ENCODE measurements at places on chromosomes 13 and 19. TPM values are rescaled to one million over a fixed set of nuclear protein-coding genes. Genes with fewer than 3 reads are reported as not detected.
A peak's percentile ranks its signal among the peaks of the same experiment; 100 is the strongest.

TMEM143 gene
- total RNA-seq: 14.5 TPM

DNA sequence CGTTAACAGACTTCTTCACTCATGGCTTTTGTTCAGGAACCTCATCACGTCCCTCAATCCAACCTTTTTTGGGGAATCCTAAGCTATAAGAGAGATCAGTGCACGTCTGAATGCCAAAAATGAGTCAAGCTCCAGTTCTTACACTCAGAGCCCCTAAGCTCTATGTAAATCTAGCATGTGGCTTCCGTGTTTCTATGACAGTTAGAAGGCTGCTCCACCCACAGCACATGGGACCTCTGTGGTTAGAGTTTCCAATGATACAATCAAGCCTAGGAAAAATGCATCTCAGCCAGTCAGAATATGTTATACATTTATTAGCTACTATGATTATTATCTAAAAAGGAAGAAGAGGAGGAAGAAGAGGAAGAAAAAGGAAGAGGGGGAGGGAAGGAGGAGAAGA lies 135.9 kb downstream of the ENOX1 start:
- no peak overlapping the region for H3K27ac ChIP-seq
- no peaks in the 10 kb centered on the region for H3K36me3 ChIP-seq
- H3K4me3 ChIP-seq: no peak overlapping the region
- DNase-seq: no peak

DNA sequence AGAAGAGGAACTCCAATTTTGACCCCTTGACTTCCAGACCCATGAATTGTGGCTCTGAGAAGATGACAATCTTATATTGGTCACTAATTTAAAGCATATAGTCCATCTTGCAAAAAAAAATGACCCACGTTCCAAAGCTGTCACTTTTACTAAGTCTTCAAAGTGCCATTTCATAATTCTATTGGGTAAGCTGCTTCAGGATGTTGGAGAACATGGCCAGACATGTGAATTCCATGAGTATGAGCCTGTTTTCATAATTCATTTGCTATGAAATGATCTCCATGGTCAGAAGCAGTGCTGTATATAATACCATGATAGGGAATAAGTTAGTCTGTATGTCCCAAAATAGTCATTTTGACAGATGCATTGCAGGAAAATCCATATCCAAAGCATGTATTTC lies 1787.3 kb downstream of the SLITRK5 start:
- H3K27ac ChIP-seq: no peak overlapping the region
- H3K4me3 ChIP-seq: no peak overlapping the region
- DNase-seq: no peak
- no peaks in the 10 kb centered on the region for H3K27me3 ChIP-seq
- H3K36me3 ChIP-seq: no peaks in the 10 kb centered on the region

DNA sequence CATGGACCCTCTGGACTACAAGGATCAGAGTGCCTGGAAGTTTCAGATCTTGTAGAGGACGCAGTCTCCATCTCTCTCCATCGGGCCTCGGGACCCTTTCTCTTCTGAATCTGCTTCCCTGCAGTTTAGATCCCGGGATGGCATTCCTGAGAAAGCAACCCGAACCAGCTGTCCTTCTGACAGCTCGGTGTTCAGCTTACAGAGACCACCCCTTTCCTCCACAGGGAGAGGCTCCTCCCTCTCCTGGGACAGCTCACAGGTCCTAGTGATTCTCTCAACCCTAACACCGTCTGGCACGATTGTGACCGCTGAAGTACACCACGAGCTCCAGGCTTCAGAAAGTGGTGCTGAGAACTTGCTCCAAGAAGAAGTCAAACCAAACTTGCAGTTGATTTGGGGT lies 18.2 kb downstream of the CRX start:
- no peak overlapping the region for H3K27ac ChIP-seq
- no peaks in the 10 kb centered on the region for H3K36me3 ChIP-seq
- H3K4me1 ChIP-seq: no peaks in the 10 kb centered on the region
- no peaks in the 10 kb centered on the region for H3K27me3 ChIP-seq

GRCh38 chr19:51292971-51293370 lies 18.5 kb upstream of the IGLON5 start:
- H3K36me3 ChIP-seq: no peaks in the 10 kb centered on the region
- no peak for DNase-seq
- H3K4me3 ChIP-seq: no peak overlapping the region
- H3K27ac ChIP-seq: no peak overlapping the region
- H3K27me3 ChIP-seq: peaks cover 35% of the 10 kb centered on the region
- no peaks in the 10 kb centered on the region for H3K4me1 ChIP-seq

- H3K36me3 ChIP-seq: no peaks in the 10 kb centered on the region
- H3K4me3 ChIP-seq: no peak overlapping the region
- H3K4me1 ChIP-seq: no peaks in the 10 kb centered on the region
- DNase-seq: no peak
These were observed 630.3 kb downstream of the GPC5 start for GRCh38 chr13:92028695-92029094.

DNA sequence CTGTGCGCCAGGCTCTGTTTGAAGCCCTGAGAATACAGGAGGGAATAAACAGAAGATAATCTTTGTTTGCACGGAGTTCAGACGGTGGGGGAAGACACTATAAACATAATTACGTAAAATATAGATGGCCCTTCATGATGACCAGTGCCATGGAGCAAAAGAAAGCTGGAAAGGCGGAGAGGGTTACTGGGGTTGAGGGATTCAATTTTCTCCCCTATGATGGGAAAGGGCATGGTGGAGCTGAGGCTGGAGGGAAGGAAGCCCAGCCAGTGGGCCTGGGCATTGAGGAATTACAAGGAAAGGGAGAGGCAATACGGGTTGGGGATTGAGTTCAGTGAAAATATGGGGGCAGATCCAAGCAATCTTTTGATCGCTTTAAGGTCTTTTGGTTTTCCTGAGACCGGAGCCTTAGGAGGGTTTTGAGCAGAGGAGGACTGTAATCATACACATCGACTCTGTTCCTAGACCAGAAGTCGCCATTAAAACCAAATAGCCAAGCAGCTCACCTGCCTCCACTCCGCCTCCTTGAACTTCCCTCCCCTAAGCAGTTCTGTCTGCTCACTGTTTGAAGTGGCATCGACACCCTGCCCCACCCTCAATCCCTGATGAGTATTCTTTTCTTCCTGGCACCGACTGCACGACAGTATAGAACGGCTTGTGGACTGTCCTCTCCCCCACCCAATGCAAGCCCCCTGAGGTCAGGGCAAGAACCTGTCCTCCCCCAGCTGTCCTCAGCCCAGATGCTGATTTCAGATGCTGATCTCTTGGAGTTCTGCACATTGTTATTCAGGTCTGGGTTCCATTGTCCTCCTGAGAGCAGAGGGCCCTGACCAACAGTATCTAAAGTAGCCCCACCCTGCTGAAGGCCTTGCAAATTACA lies 813 bp upstream of the ZNF296 start:
- no peak for DNase-seq
- H3K27me3 ChIP-seq: no peaks in the 10 kb centered on the region

KLK7 gene
- total RNA-seq: not detected

DNA sequence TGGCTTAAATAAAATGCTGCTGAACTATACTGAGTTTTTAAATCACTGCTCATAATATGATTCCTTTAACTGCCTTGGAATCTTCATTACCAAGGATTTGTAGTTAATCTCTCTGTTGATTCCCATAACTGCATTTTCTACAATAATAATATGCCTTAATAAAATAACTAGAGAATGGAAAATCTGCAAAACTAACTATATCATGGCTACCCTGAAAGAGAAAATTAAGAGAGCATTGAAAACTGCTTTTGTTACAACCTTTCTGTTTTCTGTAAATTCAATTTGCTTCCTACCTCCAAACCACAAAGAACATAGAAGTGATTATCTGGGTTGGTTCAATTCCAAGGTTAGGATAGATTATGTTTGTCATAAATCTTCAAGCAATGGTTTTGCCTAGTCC lies 202.8 kb upstream of the ATXN8OS start:
- H3K4me3 ChIP-seq: no peak overlapping the region
- H3K36me3 ChIP-seq: no peaks in the 10 kb centered on the region
- no peak for DNase-seq
- no peaks in the 10 kb centered on the region for H3K27me3 ChIP-seq
- no peaks in the 10 kb centered on the region for H3K4me1 ChIP-seq

DNA sequence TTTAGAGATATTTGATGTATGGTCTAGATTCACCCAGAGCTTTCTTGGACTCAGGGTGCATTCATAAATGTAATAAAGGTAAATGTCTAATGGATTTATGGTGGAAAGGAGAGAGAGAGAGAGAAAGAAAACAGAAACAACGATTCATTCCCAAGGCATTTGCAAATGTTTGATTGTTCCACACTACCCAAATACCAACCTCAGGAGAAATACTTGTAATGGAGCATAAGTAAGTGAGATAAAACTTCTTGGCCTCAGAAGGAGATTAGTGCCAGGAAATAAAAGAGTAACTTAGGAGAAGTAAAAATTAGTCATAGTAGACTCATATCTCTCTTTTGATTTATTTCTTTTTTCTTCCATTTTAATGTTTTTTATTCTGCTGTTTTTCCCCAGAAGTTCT lies 40.6 kb upstream of the DGKH start:
- no peaks in the 10 kb centered on the region for H3K27me3 ChIP-seq
- H3K36me3 ChIP-seq: no peaks in the 10 kb centered on the region
- H3K27ac ChIP-seq: no peak overlapping the region
- DNase-seq: no peak
- H3K4me3 ChIP-seq: no peak overlapping the region

PLVAP gene
- 0.19 TPM for total RNA-seq

- DNase-seq: peak; percentile 30
- peak overlapping the region; percentile 75 for H3K4me3 ChIP-seq
- no peaks in the 10 kb centered on the region for H3K27me3 ChIP-seq
- no peaks in the 10 kb centered on the region for H3K36me3 ChIP-seq
- H3K27ac ChIP-seq: peak overlapping the region; percentile 88
- H3K4me1 ChIP-seq: peaks cover 96% of the 10 kb centered on the region
These were observed 7.5 kb downstream of the KLF16 start for GRCh38 chr19:1855828-1856255.

ZNF470 gene
- 7.2 TPM for total RNA-seq

DNA sequence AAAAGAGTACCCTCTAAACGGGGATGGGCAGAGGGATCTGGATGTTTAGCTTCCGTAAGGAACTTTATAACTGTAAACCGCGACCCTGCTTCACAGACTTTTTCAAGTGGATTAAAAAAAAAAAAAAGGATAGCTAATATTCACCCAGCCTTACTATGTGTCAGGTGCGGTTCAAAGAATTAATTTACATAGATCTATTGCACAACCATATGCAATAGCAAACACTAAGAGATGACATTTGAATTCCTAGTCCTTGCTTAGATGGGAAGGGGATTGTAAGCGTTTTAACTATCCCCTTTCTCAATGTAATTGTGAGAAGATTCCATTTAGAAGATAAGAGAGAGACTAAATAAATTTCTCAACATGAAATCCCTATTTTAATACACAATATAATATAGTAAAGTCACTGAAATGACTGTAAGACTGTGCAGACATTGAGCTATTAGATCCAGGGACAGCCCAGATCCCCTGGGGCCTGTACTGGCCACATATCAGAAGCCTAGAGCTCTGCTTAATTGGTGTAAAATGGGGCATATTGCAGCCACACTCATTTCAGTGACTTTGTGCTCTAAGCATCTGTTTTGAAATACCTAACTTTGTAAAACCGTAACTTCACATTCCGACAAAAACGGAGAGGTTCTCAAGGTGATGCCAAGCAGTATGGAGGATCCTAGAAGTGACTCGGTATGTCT lies 13.6 kb downstream of the LATS2 start:
- no peak for DNase-seq
- peaks cover 5% of the 10 kb centered on the region for H3K27me3 ChIP-seq
- H3K27ac ChIP-seq: no peak overlapping the region
- no peaks in the 10 kb centered on the region for H3K36me3 ChIP-seq

- no peak for DNase-seq
- no peak overlapping the region for H3K27ac ChIP-seq
- no peaks in the 10 kb centered on the region for H3K4me1 ChIP-seq
These were observed 90.7 kb downstream of the ATP8A2 start for GRCh38 chr13:25462301-25463125.

GRCh38 chr19:50977626-50978025 lies 6.1 kb downstream of the KLK7 start:
- DNase-seq: no peak
- H3K27ac ChIP-seq: no peak overlapping the region
- H3K4me1 ChIP-seq: no peaks in the 10 kb centered on the region
- no peak overlapping the region for H3K4me3 ChIP-seq
- H3K27me3 ChIP-seq: no peaks in the 10 kb centered on the region

DNA sequence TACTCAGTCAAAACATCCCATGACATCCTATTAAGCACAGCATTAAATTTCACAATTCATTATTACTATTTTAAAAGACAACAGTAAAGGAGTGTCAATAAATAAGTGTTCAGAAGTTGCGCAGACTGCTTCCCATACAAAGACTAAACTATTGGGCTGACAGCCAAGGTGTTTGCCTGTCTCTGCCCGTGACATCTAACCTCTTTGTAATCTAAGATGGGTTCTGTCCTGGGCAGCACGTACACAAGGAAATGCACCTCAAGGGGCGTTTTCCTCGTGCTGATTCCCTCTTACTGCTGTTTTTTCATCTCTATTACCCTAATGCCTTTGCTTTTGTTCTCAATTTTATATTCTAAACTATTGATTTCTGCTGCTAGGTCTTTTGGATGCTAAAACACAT lies 216.3 kb downstream of the NHLRC3 start:
- no peaks in the 10 kb centered on the region for H3K4me1 ChIP-seq

DNA sequence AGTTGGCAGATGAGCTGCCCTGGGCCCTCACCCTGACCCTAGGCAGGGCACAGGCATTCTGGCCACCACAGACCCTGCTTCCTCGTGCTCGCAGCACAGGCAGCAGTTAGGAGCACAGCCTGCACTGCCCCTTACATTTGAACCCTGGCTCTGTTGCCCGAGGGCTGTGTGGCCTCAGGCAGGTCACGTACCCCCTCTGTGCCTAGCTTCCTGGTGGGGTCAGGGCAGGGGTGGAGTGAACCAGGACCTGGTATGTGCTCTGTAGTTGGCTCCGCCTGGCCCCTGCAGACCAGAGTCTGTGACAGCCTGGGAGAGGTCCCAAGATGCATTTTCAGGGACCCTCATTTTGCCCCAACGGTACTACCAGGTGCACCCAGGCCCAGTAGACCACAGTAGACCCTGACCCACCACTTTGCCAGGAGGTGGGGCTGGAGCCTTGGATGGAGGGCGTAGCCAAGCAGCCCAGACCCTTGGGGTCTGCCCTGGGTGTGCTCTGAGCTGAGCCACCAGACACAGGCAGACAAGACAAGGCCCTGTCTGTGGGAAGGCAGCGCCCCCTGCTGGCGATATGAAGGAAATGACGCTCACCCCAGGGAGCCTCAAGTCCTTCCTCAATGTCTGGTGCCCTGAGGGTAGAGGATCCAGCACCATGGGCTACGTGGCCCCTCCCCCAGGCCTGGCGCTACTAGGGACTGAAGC lies 9.1 kb downstream of the LYL1 start:
- no peaks in the 10 kb centered on the region for H3K36me3 ChIP-seq
- H3K4me1 ChIP-seq: peaks cover 44% of the 10 kb centered on the region
- H3K27ac ChIP-seq: no peak overlapping the region
- H3K27me3 ChIP-seq: no peaks in the 10 kb centered on the region

GRCh38 chr13:30739761-30740642 lies 4.7 kb downstream of the ALOX5AP start:
- peaks cover 83% of the 10 kb centered on the region for H3K4me1 ChIP-seq
- peak; percentile 61 for DNase-seq
- H3K27me3 ChIP-seq: no peaks in the 10 kb centered on the region
- no peak overlapping the region for H3K4me3 ChIP-seq

Data from T-cell (primary cell).